ENCODE measurements at places on chromosomes 12 and 14.
A peak's percentile ranks its signal among the peaks of the same experiment; 100 is the strongest.

DNA sequence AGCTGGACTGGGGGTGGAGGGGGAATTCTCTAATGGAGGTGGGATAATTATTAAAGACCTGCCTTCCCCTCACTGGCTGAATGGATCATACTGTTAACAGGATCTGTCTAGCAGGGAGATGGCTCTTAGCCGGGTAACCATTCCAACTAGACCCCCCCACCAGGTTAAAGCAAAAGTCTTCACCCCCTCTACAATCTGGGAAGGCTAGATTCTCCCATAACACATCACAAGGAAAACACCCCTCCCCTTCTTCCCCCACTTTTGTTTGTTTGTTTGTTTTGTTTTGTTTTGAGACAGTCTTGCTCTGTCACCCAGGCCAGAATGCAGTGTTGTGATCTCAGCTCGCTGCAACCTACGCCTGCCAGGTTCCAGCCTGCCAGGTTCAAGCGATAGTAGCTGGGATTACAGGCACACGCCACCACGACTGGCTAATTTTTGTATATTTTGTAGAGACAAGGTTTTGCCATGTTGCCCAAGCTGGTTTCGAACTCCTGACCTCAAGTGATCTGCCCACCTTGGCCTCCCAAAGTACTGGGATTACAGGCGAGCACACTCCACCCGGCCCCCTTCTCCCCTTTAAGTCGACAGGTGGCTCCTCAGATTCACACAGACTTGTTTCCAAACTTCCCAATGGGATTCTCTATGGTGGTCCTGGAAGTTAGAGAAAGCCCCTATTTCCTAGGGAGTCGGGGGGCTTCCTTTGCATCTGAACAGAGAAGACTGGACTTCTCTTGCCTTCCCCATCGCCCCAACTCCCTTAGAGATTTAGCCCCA lies 3.5 kb upstream of the BAZ2A start:
- DNase-seq: no peak

DNA sequence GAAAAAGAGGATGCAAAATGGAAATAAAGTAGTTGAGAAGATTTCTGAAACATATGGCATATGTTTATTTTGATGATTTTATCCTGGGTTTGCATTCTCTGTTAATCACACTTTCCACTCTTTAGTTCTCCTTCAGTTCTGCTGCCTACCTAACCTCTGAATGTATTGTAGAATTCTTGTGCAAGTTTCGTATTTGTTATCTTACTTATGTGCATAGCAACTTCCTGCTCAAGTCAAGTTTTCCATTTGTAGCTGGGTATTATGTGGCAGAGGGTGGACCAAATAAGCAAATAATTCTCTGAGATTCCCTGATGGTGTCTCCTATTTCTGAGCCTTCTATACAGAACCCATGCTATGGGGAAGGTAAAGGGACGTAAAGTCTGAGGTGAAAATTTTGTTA lies 381.6 kb downstream of the FOXG1 start:
- DNase-seq: no peak

DNA sequence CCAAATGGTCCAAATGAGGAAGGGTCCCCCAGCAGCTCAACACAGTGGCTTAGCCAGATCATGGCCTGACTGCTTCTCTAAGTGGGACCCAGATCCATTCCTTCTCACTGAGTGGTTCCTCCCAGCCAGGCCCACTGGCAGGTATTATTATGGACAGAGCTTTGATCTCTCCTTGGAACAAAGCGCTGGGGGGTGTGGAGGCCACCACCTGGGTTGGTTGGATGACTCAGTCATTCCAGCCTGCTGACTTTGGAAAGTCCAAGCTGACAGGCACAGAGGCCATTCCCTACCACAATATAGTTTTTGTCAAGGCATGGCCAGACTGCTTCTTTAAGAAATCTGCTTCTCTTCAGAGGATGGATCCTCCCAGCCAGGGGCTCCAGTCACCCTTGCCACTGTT lies 341.1 kb downstream of the BTG1 start:
- no peak for DNase-seq

- no peak for DNase-seq
Observed at GRCh38 chr14:35940291-35940690, 114.2 kb downstream of the BRMS1L start.

DNA sequence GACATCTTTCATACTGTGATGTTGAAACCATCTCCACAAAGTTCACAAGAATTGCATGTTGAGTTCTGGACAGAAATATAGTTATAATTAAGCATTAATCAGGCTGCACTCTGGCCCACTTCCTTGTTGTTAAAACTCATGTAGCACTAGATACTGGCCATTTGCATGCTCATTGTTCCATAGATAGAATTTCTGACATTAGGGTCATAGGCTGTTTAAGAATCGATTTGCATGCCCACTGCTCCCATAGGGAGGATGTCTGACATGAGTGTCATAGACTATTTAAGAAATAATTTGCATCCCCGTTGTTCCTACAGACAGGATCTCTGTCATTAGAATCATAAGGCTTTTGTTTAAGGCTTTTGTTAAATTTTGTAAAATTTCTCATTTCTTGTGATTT lies 50.2 kb downstream of the MYF5 start:
- DNase-seq: no peak

DNA sequence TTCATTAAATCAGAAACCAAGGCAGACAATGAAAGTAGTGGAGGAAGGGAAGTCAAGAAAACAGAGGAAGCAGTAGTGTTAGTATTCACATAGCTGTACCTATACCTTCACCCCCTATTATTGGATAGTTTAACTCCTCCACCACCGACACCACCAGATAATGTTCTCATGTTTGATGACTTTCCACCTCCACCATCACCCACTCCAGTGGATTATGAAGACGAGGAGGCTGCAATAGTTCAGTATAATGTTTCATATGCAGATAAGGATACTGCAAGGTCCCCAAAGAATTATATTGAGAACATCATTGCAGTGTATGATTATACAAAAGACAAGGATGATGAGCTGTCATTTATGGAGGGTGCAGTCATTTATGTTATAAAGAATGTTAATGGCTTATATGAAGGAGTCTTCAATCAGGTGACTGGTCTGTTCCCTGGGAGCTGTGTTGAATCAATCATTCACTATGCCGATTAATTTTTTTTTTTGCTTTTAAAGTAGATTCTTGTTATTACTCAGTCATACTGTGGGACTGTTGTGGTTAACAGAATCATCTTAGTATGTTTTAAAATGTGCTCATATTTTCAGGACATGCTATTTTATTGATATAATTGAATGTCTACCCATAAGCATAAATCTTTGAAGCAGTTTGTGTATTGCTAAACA lies 32.2 kb upstream of the KTN1 start:
- no peak for DNase-seq

- no peak for DNase-seq
Observed at GRCh38 chr14:71585361-71585760, 346.9 kb upstream of the RGS6 start.

- DNase-seq: no peak
Observed at GRCh38 chr12:46391630-46392029, 19.1 kb upstream of the SLC38A2 start.

- peak; percentile 82 for DNase-seq
Observed at GRCh38 chr12:68557011-68557730, 53.5 kb upstream of the RAP1B start.
